ENCODE measurements at places on chromosomes 2 and 18. TPM values are rescaled to one million over a fixed set of nuclear protein-coding genes. Genes with fewer than 3 reads are reported as not detected.

GRCh38 chr2:241225983-241226382 is 37.5 kb downstream of the ANO7 start:
- DNase-seq: no peak

- DNase-seq: peak; percentile 24
Measured at GRCh38 chr2:86622519-86623042, 1.1 kb downstream of the RNF103 start.

Gene PLEK
- not detected for total RNA-seq

GRCh38 chr2:205995260-205995659 is 90.7 kb downstream of the INO80D start:
- DNase-seq: no peak

Gene ARHGAP28
- total RNA-seq: 6.0 TPM

GRCh38 chr18:57864615-57865121 is 61.6 kb upstream of the ATP8B1 start:
- no peak for DNase-seq

DNA sequence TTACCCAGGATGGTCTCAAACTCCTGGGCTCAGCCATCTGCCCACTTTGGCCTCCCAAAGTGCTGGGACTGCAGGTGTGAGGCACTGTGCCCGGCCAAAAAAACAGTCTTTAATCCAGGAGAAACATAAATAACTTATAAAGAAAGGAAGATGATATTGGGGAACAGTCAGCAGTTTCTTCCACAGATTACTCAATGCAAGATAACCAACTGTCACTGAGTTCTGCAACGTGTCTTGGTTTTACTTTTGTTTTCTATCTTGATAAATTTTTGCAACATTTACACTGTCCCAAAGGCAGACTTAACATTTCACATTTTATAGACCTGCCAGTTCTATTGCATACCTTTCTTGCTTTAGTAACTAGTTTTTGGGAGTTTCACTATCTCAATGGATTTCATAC is 71.1 kb downstream of the ANKRD44 start:
- DNase-seq: no peak

DNA sequence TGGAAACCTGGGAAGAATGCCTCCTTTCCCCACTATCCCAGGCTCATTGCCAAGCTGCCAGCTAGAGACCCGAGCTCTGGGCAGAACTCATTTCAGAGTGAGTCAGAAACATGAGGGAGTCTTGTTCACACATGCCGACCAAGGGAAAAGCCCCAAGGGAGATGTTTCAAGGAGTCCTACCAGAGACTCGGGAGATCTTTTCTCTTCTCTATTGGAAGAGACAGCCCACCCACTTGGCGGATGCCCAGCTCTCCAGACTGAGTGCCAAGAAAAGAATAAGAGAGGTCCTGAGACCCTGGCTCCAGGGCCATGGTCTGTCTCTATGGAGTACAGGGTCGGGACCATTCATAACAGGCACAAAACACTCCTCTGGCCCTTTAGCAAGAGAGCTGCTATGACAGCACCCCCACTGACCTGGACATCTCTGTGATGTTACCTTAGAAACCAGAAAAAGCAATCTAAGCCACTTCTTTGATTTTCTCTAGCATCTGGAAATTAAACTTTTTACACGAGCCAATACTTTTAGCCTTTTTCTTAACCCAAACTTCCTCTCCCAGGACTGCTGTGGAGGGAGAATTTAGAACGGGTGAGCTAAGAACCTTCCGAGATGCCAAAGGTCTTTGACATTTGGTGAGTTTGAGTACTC is 18.5 kb upstream of the IGFBP5 start:
- peak; percentile 73 for DNase-seq

Gene NDUFAF7
- 9.7 TPM for total RNA-seq

DNA sequence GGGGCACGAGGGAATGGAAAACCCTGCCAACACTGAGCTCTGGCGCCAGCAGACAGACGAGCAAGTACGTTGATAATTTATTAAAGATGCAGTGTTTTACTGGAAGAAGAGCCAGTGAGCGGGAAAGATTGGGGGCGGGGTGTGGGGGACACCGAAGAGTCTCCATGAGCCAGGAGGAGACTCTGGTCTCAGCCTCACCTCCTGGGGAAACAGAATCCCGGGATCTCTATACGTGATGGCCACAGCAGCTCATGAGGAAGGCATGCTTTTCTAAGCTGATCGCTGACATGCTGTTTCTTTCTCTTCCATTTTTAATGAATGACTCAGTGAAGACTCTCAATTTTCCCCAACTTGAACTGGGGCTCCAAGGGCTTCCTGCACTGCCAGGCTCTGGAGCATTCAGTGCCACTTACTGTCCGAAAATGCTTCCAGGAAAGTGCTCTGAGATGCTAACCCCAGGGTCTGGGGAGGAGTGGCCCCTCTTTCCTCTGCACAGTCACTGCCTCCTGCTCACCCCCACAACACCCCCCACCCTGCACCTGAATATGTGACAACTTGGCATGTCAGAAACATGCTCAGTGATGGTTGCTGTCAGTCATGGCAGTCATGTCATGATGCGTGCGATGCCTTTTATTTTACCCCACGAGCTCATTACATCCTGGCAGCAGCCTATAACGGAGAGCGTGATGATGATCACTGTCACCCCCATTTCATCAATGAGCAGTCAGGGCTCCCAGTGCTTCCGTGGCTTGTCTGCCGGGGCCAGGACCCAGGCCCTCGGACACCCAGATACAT is 164.2 kb upstream of the CAPN13 start:
- DNase-seq: no peak

DNA sequence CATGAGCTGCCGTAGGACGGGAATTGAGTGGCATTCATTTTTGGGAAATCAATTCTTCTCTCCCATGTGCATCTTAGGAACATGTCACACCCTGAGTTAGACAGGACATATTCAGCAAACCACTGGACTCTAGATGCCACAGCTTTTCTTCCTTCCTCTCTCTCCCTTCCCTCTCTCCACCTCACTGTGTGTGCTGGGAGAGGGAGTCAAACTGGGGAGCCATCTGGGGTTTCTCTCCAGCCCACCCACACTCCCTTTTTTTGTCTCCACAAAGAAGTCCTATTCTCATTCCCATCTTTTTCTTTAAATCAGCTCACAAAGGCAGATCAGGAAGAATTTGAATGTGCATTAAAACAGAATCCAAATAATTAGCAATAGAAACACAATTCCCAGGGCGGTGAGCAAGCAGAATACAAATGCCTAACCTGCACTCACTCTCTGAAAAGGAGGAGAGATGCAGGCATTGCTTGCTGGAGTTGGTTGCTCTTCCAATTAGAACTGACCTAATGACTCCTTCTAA is 15.4 kb downstream of the CD28 start:
- DNase-seq: no peak

Gene IL36A
- total RNA-seq: not detected

DNA sequence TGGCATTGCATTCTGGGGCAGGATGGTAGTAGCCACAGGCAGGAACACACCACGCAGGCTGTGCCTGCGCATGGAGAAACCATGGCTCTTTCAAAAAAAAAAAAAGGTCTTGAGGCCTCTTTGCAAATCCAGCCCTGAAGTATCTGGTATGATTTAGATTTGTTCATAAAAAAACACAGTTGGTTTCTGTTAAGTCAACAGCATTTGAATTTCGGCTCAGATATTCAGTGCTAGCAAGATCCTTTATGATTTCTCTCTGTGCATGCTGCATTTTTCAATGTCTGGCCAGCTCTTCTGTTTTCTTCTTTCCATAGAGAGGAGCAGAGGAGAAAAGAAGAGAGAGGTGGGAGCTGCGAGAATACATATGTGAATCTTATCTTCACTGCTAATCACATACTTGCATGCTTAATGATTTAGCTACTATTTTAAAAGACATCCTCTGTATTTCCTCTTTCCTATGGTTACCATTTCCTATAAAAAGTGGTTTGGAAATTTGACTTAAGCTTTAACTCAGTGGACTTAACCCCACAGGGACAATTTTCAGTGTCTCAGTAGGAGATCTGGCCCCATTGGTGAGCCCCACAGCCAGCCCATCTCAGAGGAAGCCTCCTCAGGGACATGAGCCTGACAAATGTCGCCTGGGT is 214.3 kb upstream of the APCDD1 start:
- no peak for DNase-seq

GRCh38 chr2:11564816-11565567 is 31.1 kb downstream of the GREB1 start:
- no peak for DNase-seq

Gene TMEM37
- total RNA-seq: 1.3 TPM

Gene ALLC
- total RNA-seq: not detected

DNA sequence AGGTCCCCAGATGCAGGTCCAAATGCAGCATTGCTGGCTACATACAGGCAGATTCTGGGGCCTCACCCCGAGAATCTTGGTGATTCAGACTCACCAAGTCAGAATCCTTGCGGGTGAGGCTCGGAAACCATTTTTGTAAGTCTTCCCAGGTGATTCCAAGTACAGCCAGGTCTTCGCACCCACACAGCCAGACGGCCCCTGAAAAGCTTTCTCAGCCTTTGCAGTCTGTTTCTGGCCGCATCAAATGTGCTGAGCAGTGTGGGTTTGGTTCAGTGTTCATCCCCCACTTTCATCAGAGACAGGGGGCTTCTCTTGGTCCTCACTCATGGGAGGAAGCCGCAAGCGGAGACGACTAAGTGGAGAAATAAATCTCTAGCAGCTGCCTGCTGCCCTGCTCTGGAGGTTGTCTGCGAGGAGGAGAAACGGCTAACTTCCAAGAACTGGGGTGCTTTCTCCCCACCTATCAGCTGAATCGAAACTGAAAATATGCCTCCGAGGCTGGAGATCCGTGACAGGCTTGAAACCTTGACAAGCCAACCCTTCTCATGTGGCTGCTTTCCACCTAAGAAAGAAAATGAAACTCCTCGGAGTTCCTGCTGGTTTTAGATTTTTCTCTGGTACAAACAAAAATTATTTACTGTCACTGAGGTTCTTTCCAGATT is 8.9 kb upstream of the TMEM185B start:
- peak; percentile 75 for DNase-seq

GRCh38 chr2:230900336-230900995 is 24.6 kb downstream of the GPR55 start:
- no peak for DNase-seq

GRCh38 chr18:70420146-70420898 is 131.5 kb downstream of the SOCS6 start:
- peak; percentile 99 for DNase-seq

Gene TEX44
- not detected for total RNA-seq

DNA sequence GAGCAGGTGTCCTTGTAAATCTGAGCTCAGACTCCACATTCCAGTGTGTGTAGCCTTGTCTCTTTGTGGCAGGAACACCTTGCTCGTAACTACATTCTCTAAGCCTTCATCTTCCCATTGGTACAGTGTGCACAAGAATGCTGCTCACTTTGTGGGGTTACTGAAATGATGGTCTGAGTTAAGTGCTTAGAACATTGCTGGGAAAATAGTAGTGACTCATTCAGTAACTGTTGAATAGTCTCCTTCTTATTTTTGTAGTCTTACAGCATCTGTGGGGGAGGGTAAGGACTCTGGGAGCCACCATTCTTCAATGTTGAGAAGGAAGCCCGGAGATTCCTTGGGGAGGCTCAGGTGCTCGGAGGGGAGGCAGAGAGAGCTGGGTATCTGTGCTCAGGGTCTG is 236.0 kb upstream of the HDAC4 start:
- no peak for DNase-seq

Gene OXER1
- under 0.01 TPM for total RNA-seq

Gene PNPT1
- total RNA-seq: 19.6 TPM

DNA sequence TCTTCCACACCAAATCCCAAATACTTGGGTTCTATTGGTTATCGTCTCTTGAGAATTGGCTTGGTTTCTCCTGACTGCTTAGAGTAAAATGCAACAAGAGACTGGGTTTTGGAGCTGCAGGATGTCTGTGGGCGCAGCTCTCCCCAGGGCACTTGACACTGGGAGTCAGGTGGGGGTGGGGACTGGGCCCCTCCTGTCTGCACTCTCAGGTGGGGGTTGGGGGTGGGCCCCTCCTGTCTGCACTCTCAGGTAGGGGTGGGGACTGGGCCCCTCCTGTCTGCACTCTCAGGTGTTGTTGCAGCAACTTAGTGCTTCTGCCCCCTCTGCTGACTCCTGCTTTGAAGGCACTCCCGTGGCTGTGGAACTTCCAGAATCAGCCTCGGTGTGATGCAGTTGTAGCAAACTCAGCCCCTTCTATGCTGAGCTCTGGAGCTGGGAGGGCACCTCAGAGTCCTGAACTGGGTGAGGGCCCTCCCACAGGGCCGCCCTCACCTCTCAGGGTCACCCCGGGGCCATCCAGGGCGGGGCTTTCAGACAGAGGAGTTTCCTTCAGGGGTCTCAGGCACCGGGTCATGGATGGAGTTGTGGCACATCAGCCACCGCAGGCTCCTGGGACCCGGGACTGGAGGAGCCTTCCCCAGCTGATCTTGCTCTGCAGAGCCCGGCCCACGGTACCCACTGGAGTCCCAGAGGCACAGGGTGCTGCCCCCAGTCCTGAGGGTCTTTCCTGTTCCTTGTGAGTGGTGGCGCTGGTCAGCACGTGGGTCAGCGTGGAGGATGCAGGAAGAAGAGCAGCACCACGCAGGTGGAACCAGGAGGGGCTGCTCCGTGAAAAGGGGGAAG is 22.9 kb upstream of the CIDEA start:
- no peak for DNase-seq

- no peak for DNase-seq
Measured at GRCh38 chr18:26677957-26678356, 129.6 kb upstream of the KCTD1 start.

DNA sequence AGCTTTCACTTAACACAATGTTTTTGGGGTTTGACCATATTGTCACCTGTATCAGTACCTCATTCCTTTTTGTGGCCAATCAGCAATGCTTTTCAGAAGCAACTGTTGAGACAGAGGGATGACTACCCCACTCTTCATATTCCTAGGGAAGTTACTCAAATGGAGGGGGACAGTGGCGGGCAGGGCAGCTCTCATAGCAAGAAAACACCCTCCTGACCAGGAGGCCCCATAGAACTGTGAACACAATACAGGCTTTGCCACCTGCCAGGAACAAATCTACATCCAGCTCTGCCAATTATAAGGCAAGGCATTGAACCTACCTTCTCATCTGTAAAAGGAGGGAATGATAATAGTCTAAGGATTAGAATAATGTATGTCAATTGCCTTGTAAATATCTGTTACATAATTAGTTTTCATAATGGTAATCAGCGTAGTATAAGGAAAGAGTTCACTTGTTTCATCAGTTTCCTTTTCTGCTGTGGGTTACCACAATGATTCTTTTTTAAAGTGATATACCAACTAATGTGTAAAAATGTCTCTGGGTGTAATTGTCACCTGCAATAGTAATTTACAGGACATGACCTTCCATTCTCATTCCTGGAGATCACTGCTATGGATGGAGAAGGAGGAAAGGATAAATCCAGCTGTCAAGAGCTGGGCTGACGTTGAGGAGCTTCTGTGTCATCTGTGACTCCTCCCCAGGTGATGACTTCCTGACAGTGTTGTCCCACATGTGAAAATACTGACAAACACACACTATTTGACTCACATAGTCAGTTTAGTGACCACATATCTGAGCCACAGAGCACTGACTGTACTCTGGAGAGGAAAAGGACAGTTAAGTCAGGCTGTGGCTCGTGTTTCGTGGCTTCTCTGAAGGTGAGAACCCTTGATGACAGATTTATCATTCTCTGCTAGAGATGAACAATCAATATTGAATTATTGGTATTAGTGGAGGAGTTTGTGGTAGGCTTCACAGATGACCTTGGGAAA is 13.5 kb downstream of the ALPK2 start:
- DNase-seq: no peak

- peak; percentile 24 for DNase-seq
Measured at GRCh38 chr2:239953418-239954061, 71.6 kb downstream of the NDUFA10 start.

- DNase-seq: no peak
Measured at GRCh38 chr2:240246173-240246820, 105.8 kb upstream of the OTOS start.

- DNase-seq: no peak
Measured at GRCh38 chr2:12697617-12698016, 19.1 kb upstream of the TRIB2 start.

Gene KCNK3
- total RNA-seq: under 0.01 TPM

Data from fibroblast of villous mesenchyme (primary cell).